Activated CD4-positive, alpha-beta T cell treated with anti-CD3 and anti-CD28 coated beads, Interleukin-2, amount 50 U/mL, for 48 hours (primary cell): ENCODE measurements at places on chromosomes 13 and 19.

DNA sequence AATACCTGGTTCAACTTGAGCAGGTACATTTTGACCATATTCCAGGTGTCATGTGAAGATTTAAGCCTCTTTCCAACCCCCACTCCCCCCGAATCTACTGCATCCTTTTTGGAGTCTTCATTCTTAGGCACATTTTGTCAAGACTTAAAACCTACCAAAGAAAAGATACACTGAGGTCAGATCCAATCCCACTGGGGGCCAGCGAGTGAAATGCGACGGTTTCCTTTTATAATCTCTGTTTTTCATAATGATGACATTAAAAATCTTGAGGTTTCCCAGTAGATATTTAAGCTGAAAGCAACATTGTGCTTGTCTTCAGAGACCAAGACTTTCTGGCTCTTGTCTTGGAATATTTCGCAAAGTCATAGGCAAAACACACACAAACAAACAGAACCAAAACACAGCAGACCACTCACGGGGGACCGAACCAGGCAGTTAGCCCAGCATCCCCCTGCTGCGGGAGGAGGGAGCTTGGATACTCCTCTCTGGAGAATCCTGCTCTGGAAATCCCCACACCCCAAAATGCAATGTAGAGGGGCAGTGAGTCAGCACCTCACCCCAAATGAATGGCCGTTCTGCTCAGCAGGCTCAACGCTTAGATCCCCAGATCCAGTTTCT lies 506 bp upstream of the GAS6 start:
- DNase-seq = no peak

- no peak for DNase-seq
These were observed 6.6 kb upstream of the ESD start for GRCh38 chr13:46803586-46803985.

DNA sequence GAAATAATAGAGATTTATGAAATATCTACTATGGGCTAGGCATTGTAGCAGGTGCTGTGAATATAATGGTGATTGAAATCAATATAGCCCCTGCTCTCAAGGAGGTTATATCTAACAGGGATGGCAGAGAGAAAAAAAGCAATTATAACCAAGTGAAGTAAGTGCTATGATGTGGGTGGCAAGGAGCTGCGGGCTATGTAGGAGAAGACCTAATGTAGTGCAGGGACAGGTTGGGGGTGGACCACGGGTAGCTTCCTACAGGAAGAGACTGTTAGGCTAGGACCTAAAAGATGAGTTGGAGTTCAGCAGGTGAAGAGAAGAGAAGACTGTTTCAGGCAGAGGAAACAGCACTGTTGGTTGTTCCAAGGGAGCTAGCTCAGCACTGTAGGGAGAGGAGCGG lies 311.0 kb downstream of the KCNRG start:
- DNase-seq = no peak

DNA sequence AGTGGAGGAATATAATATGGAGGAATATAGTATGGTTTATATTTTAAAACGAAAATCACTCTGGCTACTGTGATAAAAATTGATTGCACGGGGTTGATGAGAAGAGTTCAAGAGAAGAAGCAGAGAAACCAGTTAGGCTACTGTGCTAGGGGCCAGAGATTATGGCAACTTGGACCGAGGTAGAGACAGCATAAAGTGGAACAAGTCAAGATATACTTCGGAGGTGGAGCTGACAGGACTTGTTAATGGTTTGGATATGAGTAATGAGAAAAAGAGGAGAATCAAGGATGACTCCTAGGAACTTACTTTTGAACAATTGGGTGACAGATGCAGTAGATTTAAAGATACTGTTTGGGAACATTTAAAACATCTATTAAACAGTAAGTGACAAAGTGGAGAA lies 6.6 kb upstream of the WDFY2 start:
- no peak for DNase-seq

DNA sequence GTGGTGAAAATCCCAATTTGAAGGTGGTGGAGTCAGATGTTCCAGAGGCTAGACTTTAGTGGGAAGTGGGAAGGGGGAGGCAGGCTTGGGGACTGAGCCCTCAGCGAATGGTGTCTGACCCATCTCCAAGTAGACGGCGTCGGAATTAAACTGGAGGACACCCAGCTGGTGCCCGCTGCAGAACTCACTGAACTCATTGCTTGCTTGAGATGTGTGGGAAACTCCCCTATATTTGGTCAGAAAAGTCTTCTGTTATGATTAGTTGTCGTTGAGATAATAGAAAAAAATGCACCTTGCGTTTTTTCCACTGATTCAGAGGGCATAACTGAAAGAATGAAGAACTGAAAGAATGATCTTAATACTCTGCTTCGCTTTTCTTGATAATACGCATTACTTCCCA lies 871 bp upstream of the ZNF583 start:
- peak; percentile 5 for DNase-seq

- no peak for DNase-seq
These were observed 108.9 kb downstream of the DNAJC15 start for GRCh38 chr13:43132257-43132656.

GRCh38 chr13:48234566-48235340 lies 1.7 kb downstream of the ITM2B start:
- no peak for DNase-seq

DNA sequence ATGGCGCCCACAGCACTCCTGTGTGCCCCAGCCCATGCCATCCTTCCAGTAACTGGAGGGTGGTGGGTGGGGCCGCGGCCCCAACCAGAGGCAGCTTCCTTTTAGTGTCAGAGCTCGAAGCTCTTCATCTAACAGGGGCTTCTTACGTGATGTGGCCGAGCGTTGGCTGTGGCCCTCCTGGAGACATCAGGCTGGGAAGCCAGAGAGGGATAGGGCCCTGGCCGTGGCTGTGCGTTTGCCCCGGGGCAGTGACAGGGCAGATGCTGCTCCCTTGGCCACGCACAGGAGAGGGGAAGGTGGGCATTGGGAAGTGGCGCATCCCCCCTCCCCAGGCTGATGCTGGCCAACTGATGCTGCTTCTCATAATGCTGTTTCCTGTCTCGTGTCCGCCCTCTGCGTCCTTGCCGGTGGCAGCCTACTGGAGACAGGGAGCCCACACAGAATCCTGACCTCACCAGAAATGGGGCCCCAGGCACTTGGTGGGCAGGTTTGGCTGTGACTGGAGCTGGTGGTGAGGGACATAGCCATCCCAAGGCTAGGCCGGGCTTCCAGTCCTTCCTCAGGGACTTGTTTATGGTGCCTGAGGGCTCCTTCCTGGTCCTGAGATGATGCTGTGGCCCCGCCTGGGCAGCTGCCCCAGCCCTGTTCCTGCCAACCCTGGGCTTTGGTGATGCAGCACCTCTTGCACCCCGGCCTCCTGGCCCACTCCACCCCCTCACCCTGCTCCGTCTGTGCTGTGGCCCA lies 34.3 kb downstream of the ATP4B start:
- no peak for DNase-seq
